ENCODE measurements at places on chromosomes 5 and 9. TPM values are rescaled to one million over a fixed set of nuclear protein-coding genes. Genes with fewer than 3 reads are reported as not detected.

C5orf52 gene
- total RNA-seq: not detected

- no peak for DNase-seq
These were observed 70.9 kb upstream of the ZSWIM6 start for GRCh38 chr5:61261136-61261535.

GRCh38 chr5:167649471-167649870 is 642.0 kb upstream of the WWC1 start:
- DNase-seq: no peak

ANKS6 gene
- total RNA-seq: 20.1 TPM

DNA sequence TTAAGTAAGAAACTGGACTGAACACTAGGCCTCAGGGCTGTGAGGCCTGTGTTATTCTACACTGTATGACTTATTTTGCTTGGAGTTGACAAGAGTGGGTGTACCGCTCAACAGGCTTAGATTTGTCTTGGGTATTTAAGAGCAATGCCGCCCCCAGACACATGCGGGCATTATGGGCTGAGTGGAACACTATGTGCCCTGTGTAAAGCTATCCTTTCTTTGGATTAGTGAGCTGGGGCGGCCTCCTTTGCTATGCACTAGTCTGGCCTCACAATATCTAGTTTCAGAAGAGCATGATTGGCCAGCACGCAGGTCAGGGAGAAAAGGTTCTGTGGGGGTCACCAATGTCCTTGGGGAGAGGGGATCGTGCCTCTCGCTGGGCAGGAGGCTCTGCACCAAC is 206.3 kb upstream of the GDNF start:
- DNase-seq: no peak

SNX24 gene
- 53.3 TPM for total RNA-seq

- DNase-seq: no peak
These were observed 147.7 kb downstream of the DCP2 start for GRCh38 chr5:113124265-113124664.
